Muscle of leg (tissue), 16 donors: ENCODE measurements at places on chromosomes 16 and 17. TPM values are rescaled to one million over a fixed set of nuclear protein-coding genes. Genes with fewer than 3 reads are reported as not detected.

DNA sequence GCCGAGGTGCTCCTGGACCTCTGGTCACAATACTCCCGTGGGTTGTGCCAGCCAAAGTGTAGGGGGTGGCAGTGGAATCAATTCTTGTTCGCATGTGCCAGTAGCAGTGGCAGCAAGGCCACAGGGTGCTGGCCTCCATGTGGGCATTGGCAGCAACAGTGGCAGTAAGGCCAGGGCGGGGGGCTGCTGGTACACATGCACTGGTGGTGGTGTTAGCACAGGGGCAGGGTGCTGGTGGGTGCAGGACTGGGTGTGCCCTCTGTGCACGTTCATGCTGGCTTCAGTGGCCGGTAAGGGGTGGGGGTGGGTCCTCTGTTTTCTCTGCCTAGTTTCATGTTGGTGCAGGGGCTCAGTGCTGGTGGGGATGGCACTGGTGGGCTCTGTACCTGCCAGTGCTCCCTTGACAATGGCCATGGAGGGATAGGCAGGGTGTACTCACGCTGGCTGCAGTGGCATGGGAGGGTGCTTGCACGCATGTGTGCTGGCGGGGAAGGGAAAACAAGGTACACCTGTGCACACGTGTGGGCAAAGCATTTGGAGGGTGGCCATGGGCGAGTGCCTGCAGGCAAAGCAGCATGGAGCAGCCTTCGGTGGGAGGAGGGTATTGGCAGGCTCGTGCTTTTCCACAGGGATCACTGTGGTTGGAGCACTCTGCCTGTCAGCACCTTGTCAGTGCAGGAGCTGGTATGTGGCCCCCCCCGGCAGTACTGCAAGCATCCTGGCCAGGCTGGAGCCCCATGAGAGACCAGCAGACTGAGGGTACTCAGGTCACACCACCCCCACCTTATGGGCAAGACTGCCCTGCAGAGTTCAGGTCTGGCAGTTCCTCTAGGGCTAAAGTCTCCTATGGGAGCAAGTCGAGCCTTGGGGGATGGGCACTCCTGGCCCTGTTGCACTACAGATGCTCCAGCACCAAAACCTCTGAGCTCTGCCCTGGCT lies 35.8 kb downstream of the NF1 start:
- DNase-seq = no peak

DNA sequence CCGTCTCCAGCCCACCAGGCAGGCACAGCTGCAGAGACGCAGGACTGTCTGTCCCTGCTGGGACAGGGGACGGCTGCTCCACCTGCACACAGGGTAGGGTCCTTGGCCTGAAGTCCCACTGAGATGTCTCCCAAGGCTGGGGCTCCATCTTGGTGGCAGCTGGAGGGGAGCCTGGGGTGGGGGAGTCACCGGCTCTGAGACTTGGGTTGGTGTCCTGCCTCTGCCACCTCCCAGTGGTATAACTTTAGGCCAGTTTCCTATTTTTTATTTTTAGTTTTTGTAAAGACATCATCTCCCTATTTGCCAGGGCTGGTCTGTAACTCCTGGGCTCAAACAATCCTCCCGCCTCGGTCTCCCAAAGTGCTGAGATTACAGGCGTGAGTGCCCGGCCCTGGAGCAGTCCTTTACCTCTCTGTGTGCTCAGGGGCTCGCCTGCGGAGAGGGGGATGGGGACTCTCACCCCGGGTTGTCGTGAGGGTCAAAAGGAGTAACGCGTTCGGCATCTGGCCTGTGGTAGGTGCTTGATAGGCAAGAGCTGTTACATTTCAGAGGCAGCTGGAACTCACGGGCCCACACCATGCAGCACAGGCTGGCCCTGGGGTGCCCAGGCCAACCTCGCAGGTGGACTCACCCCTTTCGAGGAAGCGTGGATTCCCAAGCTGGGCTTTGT lies 46.6 kb upstream of the DOC2B start:
- no peak for DNase-seq

RNU2-1 gene
- not detected for total RNA-seq

- no peak for DNase-seq
Measured at GRCh38 chr16:55651841-55652824, 3.7 kb upstream of the SLC6A2 start.

- no peak for DNase-seq
Measured at GRCh38 chr17:30381340-30381659, 2.6 kb downstream of the CPD start.

- DNase-seq = peak; percentile 50
Measured at GRCh38 chr16:30924913-30925631, 1.7 kb downstream of the FBXL19 start.

- DNase-seq = no peak
Measured at GRCh38 chr16:26134588-26134987, 442.8 kb downstream of the HS3ST4 start.

- DNase-seq = no peak
Measured at GRCh38 chr16:67964477-67965131, 3.8 kb downstream of the SLC12A4 start.

DNA sequence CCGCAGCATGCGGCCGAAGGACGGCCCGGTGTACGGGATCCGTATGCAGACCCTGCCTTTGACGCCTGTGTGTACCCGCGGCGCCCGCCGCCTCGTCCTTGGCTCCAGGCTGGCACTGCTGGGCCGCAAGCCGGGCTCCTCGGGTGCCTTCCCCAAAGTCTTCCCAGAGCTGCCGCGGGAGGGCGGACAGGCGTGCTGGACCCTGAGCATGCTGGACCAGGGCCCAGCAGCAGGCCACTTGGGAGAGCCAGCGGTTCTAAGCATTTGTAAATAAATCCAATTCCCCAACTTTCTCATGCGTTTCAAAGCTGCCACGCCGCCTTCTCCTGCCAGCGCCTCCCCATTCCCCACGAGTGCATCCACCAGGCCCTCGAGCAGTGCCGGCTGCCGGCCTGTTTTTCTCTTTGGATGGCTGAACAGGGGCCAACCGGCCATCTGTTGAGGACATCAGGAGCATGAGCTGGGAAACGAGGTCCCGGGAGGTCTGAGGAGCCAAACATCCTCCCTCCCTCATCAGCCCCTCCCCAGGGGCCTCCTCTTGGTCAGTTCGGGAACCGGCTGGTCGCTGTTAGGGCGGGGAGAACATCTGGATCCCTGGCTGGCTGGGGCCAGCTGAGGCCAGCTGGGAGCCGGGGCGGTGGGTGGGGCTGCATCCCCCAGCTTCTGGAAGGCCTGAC lies 20.5 kb upstream of the PABPN1L start:
- peak; percentile 96 for DNase-seq

DNA sequence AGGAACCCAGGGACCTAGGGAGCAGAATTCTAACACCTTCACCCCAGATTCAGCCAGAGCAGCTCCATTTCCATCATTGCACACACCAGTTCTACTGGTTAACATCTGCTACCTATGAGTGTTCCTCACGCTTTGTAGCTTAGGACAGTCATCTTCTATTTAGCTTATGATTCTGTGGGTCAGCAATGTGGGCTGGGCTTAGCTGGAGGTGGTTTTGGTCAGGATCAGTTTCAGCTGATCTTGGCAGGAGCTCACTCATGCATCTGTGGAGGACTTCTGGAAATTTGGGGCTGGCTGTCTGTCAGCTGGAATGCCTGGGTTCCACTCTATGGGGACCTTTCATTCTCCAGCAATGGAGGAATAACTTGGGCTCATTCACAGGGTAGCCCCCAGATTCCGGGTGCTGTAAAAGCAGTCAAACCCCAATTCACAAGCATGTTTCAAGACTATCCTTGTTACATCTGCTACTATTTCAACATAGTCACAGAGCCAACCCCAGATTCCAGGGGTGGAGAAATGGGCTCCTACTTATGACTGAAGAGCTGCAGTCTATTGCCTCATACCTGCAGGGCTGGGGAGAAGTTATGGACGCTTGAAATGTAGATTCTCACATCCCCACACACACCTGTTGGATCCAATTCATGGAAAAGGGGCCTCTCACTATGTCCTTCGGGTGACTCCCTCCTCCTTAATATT lies 3.4 kb upstream of the HP start:
- DNase-seq = peak; percentile 17

GRCh38 chr17:5225668-5226457 lies 8.8 kb downstream of the SCIMP start:
- DNase-seq = peak; percentile 59

DNA sequence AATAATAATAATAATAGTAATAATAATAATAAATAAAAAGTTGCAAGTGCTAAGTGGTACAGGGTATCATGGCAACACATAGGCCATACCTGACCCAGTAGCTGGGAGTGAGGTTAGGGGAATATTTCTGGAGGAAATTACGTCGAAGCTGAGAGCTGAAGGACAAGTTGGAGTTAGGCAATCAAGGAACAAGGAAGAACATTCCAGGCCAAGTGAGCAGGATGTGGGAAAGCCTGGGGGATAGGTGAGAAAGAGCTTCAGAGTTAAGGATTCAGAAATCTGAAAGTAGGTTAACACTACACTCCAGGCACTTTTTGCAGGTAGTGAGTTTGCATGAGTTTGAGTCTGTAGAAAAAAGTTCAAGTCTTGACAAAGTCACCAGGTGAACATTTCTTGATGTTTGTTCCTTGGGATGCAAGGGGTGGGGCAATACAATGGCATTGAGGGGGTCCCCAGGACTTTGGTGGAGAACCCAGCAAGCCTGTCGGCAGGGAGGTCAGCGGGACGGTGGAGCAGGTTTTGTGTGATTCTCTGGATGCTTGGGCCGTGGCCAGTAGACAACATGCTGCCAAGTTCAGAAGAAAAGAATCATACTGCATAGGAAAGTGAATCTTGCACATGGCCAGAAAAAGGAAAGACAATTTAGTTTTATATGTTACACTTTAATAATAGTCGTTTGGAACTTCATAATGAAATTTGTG lies 27.7 kb upstream of the MPHOSPH6 start:
- DNase-seq = no peak

- DNase-seq = no peak
Measured at GRCh38 chr17:73340093-73340596, 28.3 kb upstream of the CDC42EP4 start.
